ENCODE measurements at places on chromosomes 3 and 15.

GRCh38 chr3:4139462-4140140 is 163.6 kb upstream of the SETMAR start:
- no peak for DNase-seq

- no peak for DNase-seq
Measured at GRCh38 chr3:196255776-196256175, 31.8 kb downstream of the PCYT1A start.

DNA sequence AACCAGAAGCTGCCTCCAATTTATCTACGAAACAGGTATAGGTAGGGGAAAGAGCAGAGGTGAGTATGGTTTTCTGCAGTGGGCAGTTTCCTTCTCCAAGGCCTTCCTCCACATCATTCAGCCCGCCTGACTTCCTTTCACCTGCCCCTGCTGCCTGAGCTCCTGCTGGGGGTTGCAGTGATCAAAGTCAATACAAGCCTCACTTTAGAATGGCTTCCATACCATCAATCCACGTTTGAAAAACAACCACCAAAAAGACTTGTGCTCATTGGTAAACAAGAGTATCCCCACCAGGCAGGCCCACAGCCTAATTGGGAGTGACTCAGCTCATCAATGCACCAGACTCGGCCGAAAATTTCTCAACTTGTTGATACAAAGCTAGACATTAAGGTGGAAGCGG is 159.9 kb downstream of the MAGI1 start:
- no peak for DNase-seq

- no peak for DNase-seq
Measured at GRCh38 chr3:171799501-171799900, 10.8 kb downstream of the PLD1 start.

- DNase-seq: no peak
Measured at GRCh38 chr15:60865507-60865906, 363.6 kb downstream of the RORA start.

DNA sequence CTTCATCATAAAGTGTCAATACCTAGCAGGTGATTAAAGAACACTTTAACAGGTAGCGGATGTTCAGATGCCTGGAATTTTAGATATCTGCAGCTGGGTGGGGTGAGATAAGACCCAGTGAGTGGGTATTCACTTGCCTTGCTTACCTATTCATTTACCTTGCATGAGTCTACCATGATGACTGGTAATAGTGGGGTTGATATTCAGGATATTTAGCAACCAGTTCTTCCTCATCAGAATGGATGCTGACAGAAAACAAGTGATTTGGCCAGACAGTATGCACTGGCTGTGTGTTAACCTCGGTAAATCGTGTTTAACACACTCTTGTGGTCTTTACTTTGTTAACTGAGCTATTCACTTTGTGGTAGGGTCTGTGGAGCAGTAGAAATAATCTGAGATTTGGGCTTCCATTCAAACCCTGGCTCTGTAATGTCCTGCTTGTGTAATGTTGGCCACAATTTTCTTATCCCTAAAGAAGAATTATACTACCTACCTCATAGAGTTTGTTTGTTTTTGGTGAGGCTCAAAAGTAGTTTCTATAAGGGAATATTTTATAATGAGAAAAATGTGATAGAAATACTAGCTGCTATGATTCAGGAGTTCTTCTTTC is 391.9 kb upstream of the TBL1XR1 start:
- DNase-seq: no peak

GRCh38 chr3:75180235-75180944 is 483.7 kb upstream of the FRG2C start:
- no peak for DNase-seq

DNA sequence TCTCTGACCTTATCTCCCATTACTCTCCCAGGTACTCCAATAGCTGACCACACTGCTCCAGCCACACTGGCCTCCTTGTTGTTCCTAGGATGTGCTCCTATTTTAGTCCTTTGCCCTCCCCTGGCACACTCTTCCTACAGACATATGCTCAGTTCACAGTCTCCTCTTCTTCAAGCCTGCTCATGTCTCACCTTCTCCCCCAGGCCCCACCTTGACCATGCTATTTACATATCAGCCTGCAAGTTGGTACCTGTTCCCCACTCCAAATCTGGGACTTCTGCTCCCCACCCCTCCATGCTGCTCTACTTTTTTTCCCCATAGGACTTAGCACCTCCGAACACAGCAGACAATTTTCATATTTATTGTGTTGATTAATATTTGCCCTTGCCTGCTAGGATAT is 84.9 kb upstream of the BCL6 start:
- DNase-seq: no peak

- no peak for DNase-seq
Measured at GRCh38 chr3:141236361-141236760, 4.7 kb downstream of the PXYLP1 start.

GRCh38 chr3:115190747-115191146 is 43.7 kb upstream of the ZBTB20 start:
- no peak for DNase-seq

- no peak for DNase-seq
Measured at GRCh38 chr15:45521596-45522327, 793 bp downstream of the SLC30A4 start.

- DNase-seq: no peak
Measured at GRCh38 chr3:17195856-17196604, 311.3 kb downstream of the PLCL2 start.

All from stimulated activated CD4-positive, alpha-beta T cell treated with anti-CD3 and anti-CD28 coated beads, Interleukin-1b, Interleukin-23, amount 100 ng/mL, for 1 hour (primary cell).